ENCODE measurements at places on chromosomes 6 and 20.

- DNase-seq: no peak
Observed at GRCh38 chr20:42391807-42392206, 773.6 kb upstream of the CHD6 start.

DNA sequence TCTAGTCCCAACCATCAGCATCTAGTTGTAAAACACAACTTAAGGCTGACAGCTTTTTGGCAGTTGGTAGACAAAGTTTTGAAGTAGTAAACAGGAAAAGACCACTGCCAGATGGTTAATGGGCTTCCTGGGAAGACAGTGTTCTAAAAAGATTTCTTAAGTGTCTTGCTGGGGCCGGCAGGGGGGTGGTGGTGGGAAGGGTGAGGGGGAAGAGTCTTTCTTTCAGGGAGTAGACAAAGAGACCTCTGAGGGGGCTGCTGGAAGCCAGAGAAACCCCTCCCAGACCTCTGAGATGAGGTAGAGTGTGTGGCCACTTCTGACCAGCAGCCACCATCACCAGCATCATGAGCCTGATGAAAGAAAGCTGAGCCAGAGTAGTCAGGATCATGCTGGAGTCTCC, 784.9 kb downstream of the TENT5A start:
- DNase-seq: no peak

- no peak for DNase-seq
Observed at GRCh38 chr20:62494980-62495748, 19.4 kb upstream of the GATA5 start.

DNA sequence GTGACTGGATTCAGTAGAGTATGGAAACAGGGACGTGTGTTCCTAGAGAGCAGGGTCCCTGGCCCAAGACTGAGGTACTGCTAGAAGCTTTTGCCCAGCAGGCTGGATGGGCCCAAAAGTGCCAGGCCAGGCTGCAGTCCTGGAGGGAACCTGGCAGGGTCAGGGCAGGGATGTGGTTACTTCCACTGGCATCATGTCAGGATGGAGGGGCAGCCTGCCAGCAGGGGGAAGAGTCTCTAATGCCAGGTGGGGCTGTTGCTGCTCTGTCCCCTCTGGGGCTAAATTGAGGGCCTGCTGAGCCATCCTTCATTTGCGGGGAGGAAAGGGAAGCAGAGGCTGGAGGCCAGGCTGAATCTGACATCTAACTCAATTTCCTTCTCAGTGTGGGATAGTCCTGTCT, 17.2 kb downstream of the ZDHHC14 start:
- DNase-seq: no peak

- no peak for DNase-seq
Observed at GRCh38 chr6:20837189-20837588, 302.9 kb downstream of the CDKAL1 start.

GRCh38 chr6:118594877-118595276, 46.8 kb downstream of the PLN start:
- no peak for DNase-seq

- DNase-seq: no peak
Observed at GRCh38 chr6:83854001-83854501, 891 bp downstream of the RIPPLY2 start.

- DNase-seq: no peak
Observed at GRCh38 chr6:18072841-18073240, 49.6 kb downstream of the NHLRC1 start.

GRCh38 chr6:113031591-113032238, 684.6 kb downstream of the RFPL4B start:
- no peak for DNase-seq

- peak; percentile 81 for DNase-seq
Observed at GRCh38 chr6:36131511-36132245, 1.4 kb downstream of the MAPK13 start.

Data from T-helper 1 cell (primary cell).